ENCODE measurements at places on chromosomes 4 and X.

DNA sequence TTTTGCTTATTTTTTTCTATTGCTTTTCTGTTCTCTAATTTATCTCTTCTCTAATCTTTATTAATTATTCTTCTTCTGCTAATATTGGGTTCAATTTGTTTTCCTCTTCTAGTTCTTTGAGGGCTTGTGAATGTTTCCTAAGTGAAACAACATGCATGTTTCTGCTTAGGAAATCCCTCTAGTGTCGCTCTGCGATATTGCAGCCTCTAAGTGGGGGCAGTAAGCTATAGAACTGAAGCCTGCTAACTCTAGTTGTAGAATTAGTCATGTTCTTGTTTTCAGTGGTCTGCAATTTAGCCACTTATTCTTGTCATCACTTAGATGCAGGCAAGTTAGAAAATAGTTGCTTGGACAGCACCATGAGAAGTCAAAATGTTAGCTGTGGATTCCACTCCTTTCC is 222.6 kb downstream of the SPIN4 start:
- no peak for DNase-seq

DNA sequence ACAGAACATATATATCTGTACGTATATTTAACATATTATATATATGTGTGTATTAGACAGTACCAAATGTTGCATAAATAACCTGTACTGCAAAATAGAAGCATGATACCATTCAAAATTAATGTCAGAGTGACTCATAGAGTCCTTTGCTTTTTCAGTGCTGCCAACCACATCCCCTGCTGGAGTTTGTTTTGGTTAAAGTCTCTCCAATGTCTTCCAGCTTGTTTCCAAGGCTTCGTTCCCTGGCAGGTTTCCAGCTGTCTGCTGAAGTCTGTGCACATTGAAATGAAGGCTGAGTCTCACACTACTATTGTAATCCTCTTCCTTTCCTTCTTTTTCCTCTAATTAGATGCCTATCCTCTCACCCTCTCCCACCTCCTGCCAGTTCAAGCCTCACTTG is 14.9 kb downstream of the NRK start:
- no peak for DNase-seq

- no peak for DNase-seq
These were observed 15.8 kb downstream of the SCD5 start for GRCh38 chr4:82782626-82783345.

- DNase-seq, result no peak
These were observed 28.6 kb downstream of the RGS12 start for GRCh38 chr4:3321295-3321889.

GRCh38 chr4:98383431-98384106 is 122.4 kb downstream of the RAP1GDS1 start:
- no peak for DNase-seq

- DNase-seq, result no peak
These were observed 665.1 kb downstream of the RAPGEF2 start for GRCh38 chr4:159768016-159768415.

DNA sequence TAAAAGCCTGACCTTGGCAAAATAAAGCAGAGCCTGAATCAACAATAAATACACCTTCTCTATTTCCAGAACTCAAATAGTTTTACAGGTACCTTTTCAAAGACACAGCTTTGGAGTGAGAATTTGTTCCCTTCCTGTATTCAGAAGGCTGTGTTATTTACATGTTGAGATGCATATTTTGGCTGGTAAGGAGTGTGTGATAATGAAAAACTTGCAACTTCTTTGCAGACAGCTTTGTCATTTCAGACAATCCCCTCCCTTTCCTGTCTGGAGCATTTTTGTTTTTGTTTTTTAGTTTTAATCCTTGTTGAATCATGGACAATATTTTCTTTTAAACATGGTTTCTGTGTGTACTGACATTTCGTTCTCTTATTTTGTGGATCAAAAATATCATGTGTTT is 493.8 kb downstream of the FAT4 start:
- no peak for DNase-seq

- no peak for DNase-seq
These were observed 11.6 kb downstream of the CXCL13 start for GRCh38 chr4:77617203-77617602.

DNA sequence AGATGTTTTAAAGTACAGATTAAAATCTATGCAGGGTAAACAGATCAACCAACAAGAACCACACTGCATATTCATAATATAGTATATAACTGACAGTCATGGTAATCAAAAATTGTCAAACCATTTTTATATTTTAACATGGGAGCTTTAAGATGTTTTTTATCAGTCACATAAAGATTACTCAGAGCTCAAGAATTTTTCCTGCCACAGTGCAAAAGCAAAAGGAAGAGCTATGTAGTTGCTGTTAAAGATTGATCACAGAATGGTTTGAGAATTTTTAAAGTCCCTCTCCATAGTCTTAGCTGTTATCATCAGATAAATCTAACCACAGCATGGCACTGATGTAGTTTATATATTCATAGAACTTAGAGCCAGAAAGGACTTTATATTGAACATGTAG is 8.5 kb downstream of the RAB9B start:
- no peak for DNase-seq

DNA sequence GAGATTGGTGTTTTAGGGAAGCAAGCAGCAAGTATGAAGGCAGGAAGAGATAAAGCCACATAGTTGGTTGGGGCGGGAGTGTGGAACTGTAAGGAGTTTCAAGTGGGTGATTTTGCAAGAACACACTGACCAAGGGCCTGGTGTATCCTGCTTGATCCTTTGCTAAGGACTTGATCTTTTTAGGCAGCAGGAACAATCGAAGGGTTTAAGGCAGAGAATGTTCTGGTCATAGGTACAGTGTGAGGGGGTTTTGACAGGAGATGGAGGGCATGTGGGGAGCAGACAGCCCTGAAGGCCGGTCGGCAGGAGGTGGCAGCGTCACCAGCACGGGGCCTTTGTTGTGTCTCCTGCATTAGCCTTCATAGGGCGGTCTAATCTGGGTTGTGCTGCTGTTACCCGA is 54.7 kb downstream of the FAM193A start:
- no peak for DNase-seq

DNA sequence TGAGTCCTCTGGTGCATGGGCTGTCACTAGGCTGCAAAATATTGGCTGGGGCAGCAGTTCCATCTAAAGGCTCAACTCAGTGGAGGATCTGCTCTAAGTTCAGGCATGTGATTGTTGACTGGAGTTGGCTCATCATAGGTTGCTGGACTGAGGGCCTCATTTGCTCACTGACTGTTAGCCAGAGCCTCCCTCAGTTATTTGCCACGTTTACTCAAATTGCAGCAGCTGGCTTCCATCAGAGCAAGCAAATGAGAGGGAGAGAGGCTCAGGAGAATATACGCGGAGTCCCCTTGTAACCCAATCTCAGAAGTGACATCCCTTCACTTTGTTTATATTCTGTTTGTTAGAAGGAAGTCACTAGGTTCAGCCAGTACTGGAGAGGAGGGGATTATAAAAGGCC is 54.1 kb downstream of the BMP3 start:
- no peak for DNase-seq

- no peak for DNase-seq
These were observed 40.7 kb upstream of the ASMTL start for GRCh38 chrX:1493412-1493811.

GRCh38 chr4:4727536-4727935 is 131.9 kb upstream of the MSX1 start:
- no peak for DNase-seq

GRCh38 chrX:72366701-72367454 is 61.2 kb upstream of the CITED1 start:
- no peak for DNase-seq

GRCh38 chr4:97123573-97123972 is 1019.7 kb downstream of the STPG2 start:
- no peak for DNase-seq

DNA sequence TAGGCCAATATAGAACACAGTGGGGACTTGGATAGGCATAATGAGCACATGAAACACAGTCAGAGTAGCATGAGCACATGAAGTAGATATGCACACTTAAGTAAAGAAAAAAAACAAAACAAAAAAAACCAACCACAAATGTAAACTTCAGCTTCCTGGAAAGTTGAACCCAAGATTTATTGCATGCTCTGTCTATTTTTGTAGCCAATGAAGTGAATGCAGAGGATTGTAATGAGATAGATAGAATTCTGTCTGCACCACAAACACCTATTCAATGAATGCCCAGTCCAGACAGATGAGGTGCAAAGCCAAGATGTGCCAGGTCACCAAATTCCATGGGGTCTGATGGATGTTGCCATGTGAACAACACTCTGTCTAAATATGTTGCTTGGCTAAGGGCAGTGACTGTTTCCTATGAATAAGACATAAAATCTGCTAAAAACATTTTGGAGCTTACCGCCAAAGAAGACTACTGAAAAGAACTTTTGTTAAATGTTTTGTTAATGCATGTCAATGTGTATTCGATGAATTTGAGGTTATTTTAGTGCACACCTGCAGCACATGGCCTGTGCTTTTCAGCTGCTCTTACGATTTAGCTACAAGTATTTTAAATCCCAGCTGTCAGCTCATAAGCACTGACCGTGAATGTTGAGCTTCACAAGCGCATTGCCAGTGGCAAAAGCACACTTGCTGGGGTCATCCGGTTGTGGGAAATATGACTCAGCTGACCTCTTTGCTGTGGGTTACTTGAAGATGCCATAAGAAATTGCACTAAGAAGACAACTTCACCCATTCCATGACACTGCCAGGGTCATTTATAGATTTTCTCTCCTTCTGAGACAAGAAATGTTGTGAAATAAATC is 374.8 kb upstream of the GNPDA2 start:
- DNase-seq, result no peak

DNA sequence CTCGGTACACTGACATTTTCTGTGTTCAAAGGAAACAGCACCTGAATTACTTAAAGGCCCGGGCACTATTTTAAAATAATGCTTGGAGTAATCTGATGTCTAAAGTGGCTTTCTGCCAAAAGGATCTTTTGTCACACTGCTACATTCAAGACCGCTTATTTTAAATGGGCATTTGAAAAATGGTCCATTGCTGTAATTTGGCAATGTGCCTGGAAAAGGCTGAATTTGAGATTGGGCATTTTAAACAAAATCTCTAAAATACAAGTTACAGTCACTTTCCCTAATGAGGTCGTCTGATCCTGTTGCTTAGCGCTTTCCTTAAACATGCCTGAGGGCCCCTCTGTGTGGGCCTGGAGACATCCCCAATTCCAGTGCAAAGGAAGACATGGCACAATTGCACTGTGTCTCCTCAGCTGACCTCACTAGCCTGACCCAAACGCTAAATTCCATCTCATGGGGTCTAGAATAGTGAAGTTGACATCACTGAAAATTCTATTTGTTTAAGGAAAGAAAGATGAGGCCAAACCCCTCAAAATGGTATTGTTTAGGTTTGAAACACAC is 214.2 kb downstream of the GPC3 start:
- DNase-seq, result no peak

DNA sequence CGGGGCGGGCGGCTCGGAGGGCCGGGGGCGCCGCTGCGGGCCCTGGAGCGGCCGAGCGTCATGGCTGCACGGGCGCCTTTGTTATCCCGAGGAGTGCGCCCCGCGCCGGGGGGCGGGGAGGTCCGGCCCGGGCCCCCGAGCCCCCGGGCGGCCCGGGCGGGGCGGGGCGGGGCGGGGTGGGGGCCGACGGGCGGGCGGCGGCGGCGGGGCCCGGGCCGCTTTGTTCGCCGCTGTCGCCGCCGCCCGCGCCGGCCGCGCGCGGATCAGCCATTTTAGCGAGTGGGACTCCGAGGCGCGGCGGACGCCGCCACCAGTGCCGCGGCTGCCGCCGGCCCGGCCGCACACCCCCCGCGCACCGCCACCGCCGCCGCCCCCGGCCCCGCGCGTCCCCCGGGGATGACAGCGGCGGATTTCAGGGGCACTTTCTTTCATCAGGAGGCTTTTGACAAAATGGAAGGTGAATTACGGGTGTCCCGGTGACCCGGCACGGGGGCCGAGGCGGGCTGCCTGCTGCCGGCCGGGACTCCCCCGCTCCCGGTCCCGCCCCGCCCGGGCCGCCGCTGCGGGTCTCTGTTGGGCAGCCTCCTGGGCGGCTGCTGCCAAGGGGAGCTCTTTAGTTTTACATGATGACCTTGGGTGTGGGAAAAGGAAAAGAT is 1.2 kb downstream of the HMGB3 start:
- DNase-seq, result no peak

GRCh38 chrX:12403474-12404082 is 265.3 kb downstream of the FRMPD4 start:
- no peak for DNase-seq

DNA sequence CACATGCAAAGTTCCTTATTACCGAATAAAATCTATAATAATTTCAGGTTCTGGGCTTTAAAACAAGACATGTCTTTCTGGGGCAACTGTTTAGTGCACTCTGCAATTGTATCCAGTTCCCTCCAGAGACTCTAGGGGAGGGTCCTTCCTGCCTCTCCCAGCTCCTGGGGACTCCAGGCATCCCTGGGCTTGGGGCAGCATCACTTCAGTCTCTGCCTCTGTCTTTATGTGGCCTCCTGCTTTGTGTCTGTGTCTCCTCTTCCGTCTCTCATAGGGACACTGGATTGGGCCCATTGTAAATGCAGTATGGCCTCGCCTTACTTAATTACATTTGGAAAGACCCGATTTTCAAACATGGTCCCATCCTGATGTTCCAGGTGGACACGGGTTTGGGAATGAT is 10.9 kb upstream of the ASMTL start:
- DNase-seq, result no peak

DNA sequence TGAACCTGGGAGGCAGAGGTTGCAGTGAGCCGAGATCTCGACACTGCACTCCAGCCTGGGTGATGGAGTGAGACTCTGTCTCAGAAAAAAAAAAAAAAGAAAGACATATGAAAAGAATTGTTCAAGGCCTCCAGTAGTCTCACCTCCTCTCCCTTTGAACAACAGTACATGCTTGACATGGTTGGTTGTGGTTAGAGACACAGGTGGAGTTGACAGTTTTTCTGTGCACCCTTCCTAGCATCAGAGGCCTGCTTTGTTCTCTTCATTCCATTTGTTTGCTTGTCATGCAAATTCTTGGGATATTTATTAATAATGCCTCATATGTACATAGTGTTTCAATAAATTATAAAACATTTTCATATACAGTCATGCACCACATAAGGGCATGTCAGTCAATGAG is 18.3 kb upstream of the PDCL2 start:
- no peak for DNase-seq

GRCh38 chrX:85215946-85216345 is 27.6 kb downstream of the SATL1 start:
- DNase-seq, result no peak

DNA sequence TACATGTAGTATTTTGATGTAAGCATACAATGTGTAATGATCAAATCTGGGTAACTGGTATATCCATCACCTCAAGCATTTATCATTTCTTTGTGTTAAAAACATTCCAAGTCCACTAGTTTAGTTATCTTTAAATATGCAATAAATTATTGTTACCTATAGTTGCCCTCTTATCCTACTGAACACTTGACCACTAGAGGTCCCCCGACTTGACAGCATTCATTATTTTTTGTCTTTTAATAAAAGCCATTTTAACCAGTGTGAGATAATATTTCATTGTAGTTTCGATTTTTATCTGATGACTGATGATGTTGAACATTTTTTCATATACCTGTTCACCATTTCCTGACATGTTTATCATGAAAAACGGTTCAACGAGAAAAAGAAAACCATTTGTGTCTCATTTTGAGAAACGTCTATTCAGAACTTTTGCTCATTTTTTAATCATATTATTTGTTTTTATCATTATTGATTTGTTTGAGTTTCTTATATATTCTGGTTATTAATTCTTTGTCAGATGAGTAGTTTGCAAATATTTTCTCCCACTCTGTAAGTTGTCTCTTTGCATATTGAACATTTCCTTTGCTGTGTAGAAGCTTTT is 199.0 kb upstream of the CXXC4 start:
- no peak for DNase-seq
